Kidney (tissue), 22 donors: ENCODE measurements at places on chromosomes 7 and 10. TPM values are rescaled to one million over a fixed set of nuclear protein-coding genes. Genes with fewer than 3 reads are reported as not detected.
A peak's percentile ranks its signal among the peaks of the same experiment; 100 is the strongest.

The GDF2 gene
- not detected for total RNA-seq

The NXPH1 gene
- not detected for total RNA-seq

DNA sequence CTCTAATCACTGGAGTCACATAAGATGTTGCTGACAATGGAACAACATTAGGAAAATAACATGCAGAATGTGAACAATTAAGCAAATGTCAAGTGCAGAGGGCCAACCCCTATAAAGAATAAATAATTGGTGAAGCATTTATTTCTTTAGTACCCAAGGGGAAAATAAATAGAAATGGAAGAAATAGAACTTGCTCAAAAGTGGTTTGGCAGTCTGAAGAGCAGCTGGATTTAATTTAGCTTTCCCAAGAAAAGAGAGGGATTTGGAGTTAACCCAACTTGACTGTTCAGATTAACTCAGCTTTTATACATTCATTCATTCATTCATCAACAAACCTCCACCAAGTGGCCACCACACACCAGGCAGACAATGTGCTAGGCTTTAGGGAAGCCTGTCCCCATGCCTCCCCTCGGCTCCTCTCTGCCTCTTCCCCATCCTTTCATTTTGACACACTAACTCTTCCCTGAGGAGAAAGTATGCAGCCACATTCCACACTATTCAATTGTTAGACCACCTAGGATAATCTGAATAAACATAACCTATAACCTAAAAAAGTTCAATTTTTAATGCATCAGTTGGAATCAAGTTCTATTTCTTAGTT is 295.5 kb downstream of the AHR start:
- DNase-seq, result peak; percentile 54

GRCh38 chr7:7962851-7963250 is 5.7 kb upstream of the GLCCI1 start:
- no peak for DNase-seq

DNA sequence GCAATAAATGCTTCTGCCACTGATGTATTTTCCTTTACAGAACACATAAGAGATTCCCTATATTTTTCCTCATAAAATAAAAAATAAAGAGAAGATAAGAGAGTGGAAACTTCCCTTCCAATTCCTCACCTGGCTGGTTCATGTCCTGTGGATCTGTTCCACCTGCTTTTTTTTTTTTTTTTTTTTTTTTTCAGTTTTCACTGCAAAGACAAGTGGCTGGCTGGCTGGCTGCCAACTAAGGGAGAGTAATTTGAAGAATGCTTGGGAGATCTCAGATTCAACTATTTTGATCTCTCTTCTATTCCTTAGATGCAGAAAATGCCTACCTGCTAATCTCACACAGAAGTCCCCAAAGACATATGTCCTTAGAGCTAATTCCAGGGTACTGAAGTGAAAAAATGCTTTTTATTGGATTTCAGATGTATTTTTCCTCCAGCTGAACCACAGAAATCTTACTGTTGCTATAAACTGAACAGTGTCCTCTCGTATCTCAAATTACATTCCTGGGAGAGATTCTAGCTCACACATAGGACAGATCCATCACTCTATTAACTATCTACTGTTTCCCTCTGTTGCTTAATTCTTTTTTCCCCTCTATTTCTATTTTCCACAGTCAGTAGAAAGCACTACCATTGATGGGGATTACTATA is 120.8 kb downstream of the NRCAM start:
- peak; percentile 50 for DNase-seq

GRCh38 chr7:90303241-90303640 is 17.9 kb downstream of the FAM237B start:
- no peak for DNase-seq

DNA sequence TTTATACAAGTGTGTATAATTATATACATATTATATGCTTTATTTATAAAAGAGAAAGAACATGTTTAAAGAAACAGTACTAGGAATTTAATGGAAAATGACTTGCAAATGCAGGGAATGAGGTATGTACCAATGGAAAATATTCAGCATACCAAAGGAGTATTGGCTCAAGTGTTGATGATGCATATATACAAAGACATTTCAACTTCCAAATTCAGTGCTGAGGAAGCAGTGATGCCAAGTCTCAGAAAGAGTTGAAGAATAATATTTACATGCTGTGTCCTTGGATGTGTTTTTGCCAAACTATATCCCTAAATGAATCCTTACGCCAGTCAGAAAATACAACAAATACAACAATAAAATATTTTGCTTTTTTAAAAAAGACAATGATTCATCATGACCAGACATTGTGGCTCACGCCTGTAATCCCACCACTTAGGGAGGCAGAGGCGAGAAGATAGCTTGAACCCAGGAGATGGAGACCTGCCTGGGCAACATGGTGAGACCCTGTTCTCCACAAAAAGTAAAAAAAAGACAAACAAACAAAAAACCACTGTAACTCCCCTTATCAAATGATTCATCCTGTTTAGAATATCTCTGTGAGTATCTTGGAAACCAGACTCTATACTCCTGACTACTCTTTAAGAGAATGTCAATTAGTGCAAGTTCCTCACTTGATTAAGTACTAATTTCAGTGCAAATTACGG is 157.2 kb downstream of the CHRM2 start:
- no peak for DNase-seq

- peak; percentile 25 for DNase-seq
Measured at GRCh38 chr7:34087892-34088891, 182.9 kb downstream of the BMPER start.

- no peak for DNase-seq
Measured at GRCh38 chr10:9560976-9561375, 1456.7 kb upstream of the CELF2 start.

DNA sequence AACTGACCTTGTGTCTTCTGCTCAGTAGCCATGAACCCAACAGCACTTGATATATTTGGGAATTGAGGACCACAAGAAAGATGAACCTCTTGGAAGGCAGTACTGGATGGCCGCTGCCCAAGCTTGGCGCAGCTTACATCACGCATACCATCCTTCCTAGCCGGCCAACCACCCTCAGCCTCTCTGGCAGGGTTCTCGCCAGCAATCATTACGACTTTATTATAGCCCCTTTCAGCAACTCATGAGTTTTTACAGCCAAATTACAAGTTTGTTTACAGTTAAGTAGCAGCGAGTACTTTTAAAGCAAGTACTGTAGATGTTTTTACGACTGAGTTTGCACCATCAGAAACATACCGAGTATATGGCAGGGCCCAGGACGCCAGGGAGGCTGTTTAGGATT is 769.1 kb downstream of the SUGCT start:
- DNase-seq, result no peak

DNA sequence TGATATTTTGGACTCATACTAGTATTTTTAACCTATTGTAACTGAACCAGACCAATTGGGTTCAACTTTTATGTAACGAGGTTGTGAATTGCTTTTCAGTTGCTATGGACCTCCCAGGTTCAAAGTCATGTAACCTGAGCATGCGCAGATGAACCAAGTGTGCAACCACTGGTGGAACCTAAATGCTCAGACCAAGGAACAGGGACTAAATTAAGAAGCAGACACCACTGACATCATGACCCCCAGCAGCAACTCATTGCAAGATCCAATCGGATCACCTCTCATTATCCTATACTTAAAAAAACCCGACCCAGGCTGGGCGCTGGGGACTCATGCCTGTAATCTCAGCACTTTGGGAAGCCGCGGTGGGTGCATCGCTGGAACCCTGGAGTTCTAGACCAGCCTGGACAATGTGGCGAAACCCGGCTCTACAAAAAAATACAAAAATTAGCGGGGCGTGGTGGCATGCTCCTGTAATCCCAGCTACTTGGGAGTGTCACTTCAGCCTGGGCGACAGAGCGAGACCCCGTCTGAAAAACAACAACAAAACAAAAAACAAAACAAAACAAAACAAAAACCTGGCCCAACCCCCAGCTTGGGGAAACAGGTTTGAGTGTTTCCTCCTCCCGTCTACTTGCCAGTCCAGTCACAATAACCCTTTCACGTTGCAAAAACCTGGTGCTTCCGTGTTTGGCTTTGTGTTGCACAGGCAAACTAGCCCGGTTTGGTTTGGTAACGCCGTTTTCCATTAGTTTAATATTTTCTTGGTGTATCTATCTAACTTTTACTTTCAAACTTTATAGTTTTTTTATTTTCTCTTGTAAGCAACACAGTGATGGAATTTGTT is 11.3 kb upstream of the ZNF518A start:
- no peak for DNase-seq
